Upper lobe of left lung (tissue), 6 donors: ENCODE measurements at places on chromosomes 12 and 14. TPM values are rescaled to one million over a fixed set of nuclear protein-coding genes. Genes with fewer than 3 reads are reported as not detected.

- no peak overlapping the region for H3K27ac ChIP-seq
- H3K4me3 ChIP-seq, result no peak overlapping the region
- no peak for DNase-seq
- H3K4me1 ChIP-seq, result no peaks in the 10 kb centered on the region
These were observed 1092.8 kb upstream of the SEL1L start for GRCh38 chr14:82626156-82627066.

DNA sequence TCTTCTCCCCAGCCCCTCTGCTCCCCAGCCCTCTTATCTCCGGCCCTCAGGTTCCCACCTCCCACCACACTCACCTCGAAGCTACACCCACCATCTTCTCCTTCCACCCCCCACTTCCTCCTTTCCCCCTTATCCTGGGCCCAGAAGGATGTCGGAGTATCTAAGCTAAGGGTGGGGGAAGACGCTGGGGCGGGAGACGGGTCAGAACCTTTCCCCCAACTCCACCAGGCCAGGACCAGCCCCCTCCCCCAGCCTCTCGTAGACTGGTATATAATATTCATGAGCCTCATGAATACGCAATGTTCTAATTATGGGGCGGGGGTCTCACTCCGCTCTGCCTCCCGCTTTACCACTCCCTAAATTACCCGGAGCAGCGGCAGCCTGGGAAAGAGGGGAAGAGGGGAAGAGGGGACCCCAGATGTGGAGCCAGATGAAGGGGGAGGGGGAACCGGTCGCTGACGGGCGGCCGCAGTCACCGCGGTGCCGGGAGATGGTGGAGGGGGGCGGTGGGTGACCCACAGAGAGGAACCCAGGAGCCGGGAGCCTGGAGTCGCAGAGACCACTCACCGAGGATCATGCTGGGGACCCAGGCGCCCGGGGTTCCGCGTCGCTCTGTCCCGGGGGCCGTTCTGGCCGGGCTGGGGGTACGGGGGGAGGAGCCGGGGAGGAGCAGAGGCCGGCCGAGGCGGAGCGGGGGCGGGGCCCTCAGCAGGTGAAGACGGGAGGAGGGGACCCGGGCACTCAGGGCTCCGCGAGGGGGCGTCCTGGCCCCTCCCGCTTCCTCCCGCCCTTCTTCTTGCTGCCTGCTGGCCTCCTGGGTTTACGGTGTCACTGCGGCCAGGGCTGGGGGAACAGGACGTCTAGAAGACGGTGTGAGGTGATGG lies 6.4 kb upstream of the ZNF385A start:
- peak overlapping the region; percentile 51 for H3K4me3 ChIP-seq
- H3K36me3 ChIP-seq, result peaks cover 5% of the 10 kb centered on the region
- H3K4me1 ChIP-seq, result peaks cover 36% of the 10 kb centered on the region
- H3K27ac ChIP-seq, result no peak overlapping the region

DNA sequence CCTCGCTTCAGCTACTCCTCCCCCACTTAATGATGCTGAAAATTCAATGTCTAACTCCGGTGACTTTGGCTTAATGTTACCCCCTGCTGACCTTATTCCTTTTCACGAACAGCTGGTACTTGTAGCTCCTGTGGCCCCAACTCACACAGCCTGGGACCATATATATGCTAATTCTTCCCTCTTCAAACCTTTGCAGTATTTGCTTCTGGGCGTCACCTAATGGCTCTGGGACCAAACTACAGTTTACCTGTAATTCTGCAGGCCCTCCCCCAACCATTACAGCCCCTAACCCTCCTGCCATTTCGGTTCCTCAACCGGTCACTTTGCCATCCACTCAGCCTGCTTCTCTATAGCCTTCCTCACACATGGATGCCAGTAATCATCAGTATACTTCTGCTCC lies 29.6 kb upstream of the C12orf75 start:
- no peaks in the 10 kb centered on the region for H3K4me1 ChIP-seq
- H3K27me3 ChIP-seq, result no peaks in the 10 kb centered on the region
- no peak overlapping the region for H3K4me3 ChIP-seq
- no peak for DNase-seq
- H3K36me3 ChIP-seq, result no peaks in the 10 kb centered on the region
- no peak overlapping the region for H3K27ac ChIP-seq

DNA sequence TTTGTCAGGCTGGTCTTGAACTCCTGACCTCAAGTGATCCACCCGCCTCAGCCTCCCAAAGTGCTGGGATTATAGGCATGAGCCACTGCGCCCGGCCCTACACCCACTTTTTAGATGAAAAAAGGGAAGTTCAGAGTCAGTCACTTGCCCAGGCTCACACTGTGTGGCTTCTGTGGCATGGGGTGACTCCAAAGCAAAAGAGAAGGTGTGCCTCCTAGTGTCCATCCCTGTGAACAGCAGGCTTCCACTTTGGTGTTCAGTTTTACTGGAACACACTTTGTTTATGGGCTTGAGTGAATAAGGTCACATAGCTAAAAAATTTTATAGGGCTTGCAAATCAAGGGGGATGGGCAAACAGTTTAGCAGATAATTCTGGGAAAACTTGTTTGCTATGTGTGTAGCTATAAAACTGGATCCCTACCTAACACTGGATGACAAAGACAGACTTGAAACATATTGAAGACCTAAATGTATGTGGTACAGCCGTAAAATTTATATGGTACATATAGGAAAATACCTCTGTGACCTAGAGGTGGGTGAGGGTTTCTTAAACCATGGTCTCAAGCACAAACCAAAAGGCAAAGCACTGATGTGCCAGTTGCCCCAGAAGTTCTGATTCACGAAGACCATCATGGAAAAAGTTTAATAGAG lies 54.9 kb downstream of the EID3 start:
- no peaks in the 10 kb centered on the region for H3K36me3 ChIP-seq
- H3K4me3 ChIP-seq, result no peak overlapping the region
- DNase-seq, result no peak
- H3K4me1 ChIP-seq, result no peaks in the 10 kb centered on the region
- H3K27ac ChIP-seq, result no peak overlapping the region

- no peaks in the 10 kb centered on the region for H3K4me1 ChIP-seq
- no peak overlapping the region for H3K4me3 ChIP-seq
- no peak overlapping the region for H3K27ac ChIP-seq
- H3K36me3 ChIP-seq, result no peaks in the 10 kb centered on the region
- DNase-seq, result no peak
- no peaks in the 10 kb centered on the region for H3K27me3 ChIP-seq
These were observed 14.2 kb upstream of the PPP1R1A start for GRCh38 chr12:54602661-54603060.

GRCh38 chr12:92574051-92574783 lies 128.6 kb upstream of the PLEKHG7 start:
- no peaks in the 10 kb centered on the region for H3K27me3 ChIP-seq
- no peak for DNase-seq
- H3K4me3 ChIP-seq, result no peak overlapping the region
- H3K27ac ChIP-seq, result peak overlapping the region; percentile 24

DNA sequence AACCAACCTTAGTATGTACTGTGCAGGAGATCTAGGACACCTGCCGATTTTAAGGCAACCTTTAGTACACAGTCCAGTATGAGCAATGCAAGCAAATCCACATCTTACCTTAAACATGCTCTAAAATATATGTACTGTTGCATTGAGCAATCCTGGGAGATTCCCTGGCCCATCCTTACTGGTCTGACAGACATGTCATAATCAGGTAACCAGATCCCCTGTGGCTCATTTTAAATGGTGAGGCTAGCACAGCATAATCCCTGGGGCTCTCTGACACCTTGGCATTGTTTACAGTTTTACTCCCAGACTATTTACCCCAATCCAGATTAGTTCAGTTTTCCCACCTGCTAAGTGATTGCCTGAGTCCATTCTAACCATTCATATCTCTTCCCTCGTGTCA lies 15.1 kb downstream of the BMAL2 start:
- no peak for DNase-seq
- no peaks in the 10 kb centered on the region for H3K36me3 ChIP-seq
- no peak overlapping the region for H3K27ac ChIP-seq
- H3K27me3 ChIP-seq, result no peaks in the 10 kb centered on the region
- H3K4me3 ChIP-seq, result no peak overlapping the region

- peak overlapping the region; percentile 73 for H3K27ac ChIP-seq
- H3K4me1 ChIP-seq, result peaks cover 27% of the 10 kb centered on the region
- no peaks in the 10 kb centered on the region for H3K36me3 ChIP-seq
- H3K27me3 ChIP-seq, result peaks cover 3% of the 10 kb centered on the region
- no peak overlapping the region for H3K4me3 ChIP-seq
- no peak for DNase-seq
These were observed 45.9 kb downstream of the VWF start for GRCh38 chr12:6078398-6079096.

DNA sequence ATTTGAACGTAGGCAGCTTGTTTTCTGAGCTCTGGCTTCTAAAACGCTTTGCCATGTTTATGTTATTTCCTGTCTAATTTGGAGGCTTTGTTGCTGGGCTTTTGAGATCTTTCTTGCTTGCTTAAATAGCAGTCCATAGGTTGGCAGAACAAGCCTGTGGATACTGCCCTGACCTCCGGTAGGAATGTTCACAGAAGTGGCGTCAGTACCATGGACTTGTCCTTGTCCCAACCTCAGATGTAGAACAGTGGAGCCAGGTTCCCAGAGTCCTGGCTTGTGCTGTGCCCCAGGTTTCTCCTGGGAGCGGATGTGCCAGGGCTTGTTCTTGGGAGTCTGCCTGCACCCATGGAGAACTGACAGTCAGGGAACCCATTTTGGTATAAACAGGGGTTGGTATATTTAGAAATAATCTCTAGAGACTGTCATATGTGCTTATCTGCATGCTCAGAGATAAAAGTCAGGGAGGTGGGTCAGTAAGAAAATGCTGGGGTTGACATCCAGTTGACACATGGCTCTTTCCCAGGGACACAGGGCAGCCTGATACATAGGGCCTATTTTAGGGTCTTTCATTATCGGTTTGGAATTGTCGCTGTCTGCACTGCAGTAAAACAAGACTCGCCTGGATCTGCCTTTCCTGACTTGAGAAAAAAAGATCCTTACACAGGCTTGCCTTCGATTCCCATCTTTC lies 22.9 kb downstream of the CACNA1C start:
- no peak for DNase-seq
- H3K4me3 ChIP-seq, result no peak overlapping the region
- peak overlapping the region; percentile 32 for H3K27ac ChIP-seq
- no peaks in the 10 kb centered on the region for H3K4me1 ChIP-seq
- H3K27me3 ChIP-seq, result no peaks in the 10 kb centered on the region

DNA sequence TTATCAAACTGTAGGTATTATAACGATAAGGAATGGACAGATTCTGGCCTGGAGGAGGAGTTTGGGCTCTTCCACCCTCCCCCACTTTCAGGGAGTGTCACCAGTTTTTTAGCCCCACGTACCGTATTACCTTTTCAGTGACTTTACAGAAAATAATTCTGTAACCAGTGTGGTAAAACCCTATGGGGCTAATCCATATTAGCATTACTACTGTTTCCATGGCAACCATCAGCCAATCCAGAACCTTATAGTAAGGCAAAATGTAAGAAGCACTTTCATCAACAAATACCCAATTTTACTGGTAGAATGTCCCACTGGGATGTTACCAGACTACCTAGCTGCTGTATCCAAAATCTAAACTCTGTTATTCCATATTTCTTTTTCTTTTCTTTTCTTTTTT lies 50.7 kb downstream of the BICDL1 start:
- no peak overlapping the region for H3K27ac ChIP-seq
- H3K4me3 ChIP-seq, result no peak overlapping the region
- no peak for DNase-seq
- H3K27me3 ChIP-seq, result no peaks in the 10 kb centered on the region
- H3K4me1 ChIP-seq, result no peaks in the 10 kb centered on the region

- no peaks in the 10 kb centered on the region for H3K4me1 ChIP-seq
- DNase-seq, result no peak
- no peak overlapping the region for H3K27ac ChIP-seq
- H3K27me3 ChIP-seq, result no peaks in the 10 kb centered on the region
- H3K36me3 ChIP-seq, result no peaks in the 10 kb centered on the region
- H3K4me3 ChIP-seq, result no peak overlapping the region
These were observed 176.7 kb upstream of the SEL1L start for GRCh38 chr14:81710232-81710845.

GRCh38 chr12:64610660-64611340 lies 505 bp downstream of the RASSF3 start:
- H3K27me3 ChIP-seq, result no peaks in the 10 kb centered on the region
- peaks cover 40% of the 10 kb centered on the region for H3K4me1 ChIP-seq
- peak overlapping the region; percentile 92 for H3K27ac ChIP-seq
- peak; percentile 92 for DNase-seq
- H3K4me3 ChIP-seq, result peak overlapping the region; percentile 97

- no peaks in the 10 kb centered on the region for H3K36me3 ChIP-seq
- H3K27me3 ChIP-seq, result no peaks in the 10 kb centered on the region
- H3K4me3 ChIP-seq, result no peak overlapping the region
- no peaks in the 10 kb centered on the region for H3K4me1 ChIP-seq
These were observed 163.5 kb downstream of the VRK1 start for GRCh38 chr14:96960598-96961116.

- no peaks in the 10 kb centered on the region for H3K27me3 ChIP-seq
- H3K36me3 ChIP-seq, result peaks cover 4% of the 10 kb centered on the region
- H3K4me1 ChIP-seq, result peaks cover 20% of the 10 kb centered on the region
- peak overlapping the region; percentile 95 for H3K27ac ChIP-seq
- DNase-seq, result no peak
These were observed 897 bp downstream of the ACTR10 start for GRCh38 chr14:58200846-58201245.

- no peak overlapping the region for H3K4me3 ChIP-seq
- H3K27ac ChIP-seq, result no peak overlapping the region
- no peak for DNase-seq
- no peaks in the 10 kb centered on the region for H3K27me3 ChIP-seq
These were observed 722.5 kb upstream of the ATXN7L3B start for GRCh38 chr12:73815072-73815645.

DNA sequence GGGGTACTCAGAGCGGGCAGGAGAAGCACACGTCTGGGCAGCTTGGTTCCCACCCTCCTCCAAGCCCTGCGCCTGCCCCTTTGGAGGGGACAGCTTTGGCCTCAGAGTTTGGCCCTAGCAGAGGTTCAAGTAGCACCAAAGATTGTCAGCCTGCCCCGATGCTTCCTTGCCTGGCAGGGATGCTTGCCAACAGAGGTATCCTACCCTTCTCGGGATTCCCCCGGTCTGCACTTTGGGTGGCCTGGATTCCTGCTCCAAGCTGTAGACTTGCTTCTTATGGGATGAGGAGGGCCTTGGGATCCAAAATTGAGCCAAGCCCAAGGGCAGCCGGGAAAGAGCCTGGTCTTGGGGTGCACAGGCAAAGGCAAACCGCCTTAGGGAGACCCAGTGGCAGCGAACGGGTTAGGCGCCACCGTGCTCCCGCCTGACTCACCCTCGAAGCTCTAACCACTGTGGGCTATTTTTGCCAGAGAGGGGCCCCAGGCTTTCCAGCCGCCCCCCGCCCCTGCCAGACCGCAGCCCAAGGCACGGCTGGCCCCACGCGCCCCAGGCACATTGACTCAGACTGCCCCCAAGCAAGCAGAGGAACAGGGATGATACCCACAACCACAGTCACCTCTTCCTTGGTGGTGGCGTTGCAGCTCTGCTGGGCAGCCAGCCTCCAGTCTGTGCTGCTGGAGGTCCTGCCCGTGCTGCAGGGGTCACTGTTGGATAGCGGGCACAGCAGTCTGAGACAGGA lies 847 bp upstream of the WNT10B start:
- H3K4me3 ChIP-seq, result no peak overlapping the region
- no peaks in the 10 kb centered on the region for H3K27me3 ChIP-seq
- no peaks in the 10 kb centered on the region for H3K36me3 ChIP-seq
- H3K27ac ChIP-seq, result no peak overlapping the region

AKT1 gene
- 199 TPM for total RNA-seq

ACSM4 gene
- not detected for total RNA-seq

SYT1 gene
- total RNA-seq, result not detected

FAM222A gene
- 1.0 TPM for total RNA-seq

CLEC4A gene
- 8.4 TPM for total RNA-seq
